NCI-H1930 (cell line): ENCODE measurements at places on chromosomes 12 and 14.

- no peak for DNase-seq
Measured at GRCh38 chr14:105538481-105539049, 12.2 kb downstream of the TMEM121 start.

- no peak for DNase-seq
Measured at GRCh38 chr12:115437061-115437567, 753.1 kb upstream of the TBX3 start.

DNA sequence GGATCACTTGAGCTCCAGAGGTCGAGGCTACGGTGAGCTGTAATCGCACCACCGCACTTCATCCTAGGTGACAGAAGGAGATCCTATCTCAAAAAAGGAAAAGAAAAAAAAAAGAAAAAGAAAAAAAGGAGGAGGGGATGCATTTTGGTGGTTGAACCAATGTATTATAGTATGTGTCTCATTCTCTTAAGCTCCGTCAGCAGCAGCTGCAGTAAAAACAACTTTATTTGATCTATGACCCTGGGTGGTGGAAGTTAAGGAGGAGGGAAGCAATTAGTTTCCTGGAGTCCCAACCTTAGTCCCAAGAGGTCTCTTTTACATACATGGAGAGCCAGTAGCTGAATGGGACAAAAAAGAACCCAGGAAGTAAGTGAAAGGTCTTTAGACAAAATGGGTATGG, 26.8 kb upstream of the APOF start:
- DNase-seq, result no peak

DNA sequence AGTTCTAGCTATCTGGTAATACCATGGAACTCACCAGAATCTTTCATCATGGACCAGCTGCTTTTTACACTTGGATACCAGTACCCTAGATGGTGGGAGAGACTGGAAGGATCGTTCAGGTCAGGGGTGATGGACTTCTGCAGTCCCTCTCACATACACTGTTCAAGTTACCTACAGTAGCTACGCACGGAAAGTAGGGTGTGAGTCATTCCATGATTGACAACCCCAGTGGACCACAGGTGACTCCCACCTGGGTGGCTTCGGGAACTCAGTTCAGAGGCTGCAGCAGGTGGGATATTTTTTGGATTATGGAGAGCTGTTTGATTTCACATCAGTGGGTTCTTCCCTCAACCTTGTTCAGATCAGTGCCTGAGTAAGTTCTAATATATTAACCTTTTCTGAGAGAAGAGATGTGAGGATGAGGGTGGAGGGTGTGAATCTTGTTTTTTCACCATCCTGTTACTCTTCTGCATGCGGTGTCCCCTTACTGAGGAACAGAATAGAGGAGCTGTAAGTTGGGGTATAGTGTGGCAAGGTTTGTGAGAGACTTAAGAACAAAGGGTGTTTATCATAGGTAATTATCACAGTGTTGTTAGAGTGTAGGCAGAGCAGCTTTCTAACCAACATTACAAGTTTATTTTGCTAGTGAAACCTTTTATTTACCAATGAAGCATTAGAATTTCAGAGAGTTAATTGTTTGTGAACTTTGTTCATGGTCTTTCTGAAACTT, 39.6 kb downstream of the PRKCH start:
- no peak for DNase-seq

GRCh38 chr14:71651228-71651627, 281.0 kb upstream of the RGS6 start:
- no peak for DNase-seq
